ENCODE measurements at places on chromosomes 2 and 18.

GRCh38 chr2:44230378-44230777 is 44.9 kb upstream of the SLC3A1 start:
- DNase-seq, result no peak

- peak; percentile 26 for DNase-seq
Observed at GRCh38 chr2:230134496-230135129, 65.9 kb upstream of the SLC16A14 start.

DNA sequence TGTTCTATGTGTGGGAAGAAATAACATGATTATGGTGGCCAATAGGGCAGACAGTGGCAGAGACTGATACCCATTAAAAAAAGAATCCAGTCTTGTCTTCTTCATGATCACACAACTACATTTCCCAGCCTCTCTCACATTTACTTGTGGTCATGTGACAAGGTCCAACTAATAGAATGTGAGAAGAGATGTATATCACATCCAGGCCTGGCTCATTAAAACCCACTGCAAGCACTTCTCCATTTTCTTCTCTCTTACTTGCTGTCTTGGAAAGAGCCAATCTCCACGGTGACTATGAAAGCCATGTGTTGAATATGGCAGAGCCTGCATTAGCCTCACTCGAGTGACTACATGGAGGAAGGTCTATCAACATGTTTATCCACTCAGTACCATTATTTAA is 306.2 kb upstream of the ZEB2 start:
- DNase-seq, result no peak

DNA sequence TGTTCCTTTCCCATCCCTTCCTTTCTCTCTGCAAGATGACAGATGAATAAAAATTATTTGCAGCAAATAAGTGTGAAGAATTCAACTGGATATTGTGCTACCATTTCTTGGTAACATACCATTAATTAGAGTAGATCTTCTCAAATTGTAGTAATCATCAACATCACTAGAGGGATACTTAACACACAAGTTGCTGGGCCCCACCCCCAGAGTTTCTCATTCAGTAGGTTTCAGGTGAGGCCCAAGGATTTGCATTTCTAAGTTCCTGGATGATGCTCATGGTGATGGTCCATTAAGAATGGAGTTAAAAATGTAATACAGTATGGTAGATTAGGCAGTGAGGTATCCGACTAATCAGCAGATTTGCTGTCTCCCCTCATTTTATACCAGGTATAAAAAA is 594.0 kb downstream of the ERBB4 start:
- no peak for DNase-seq

- DNase-seq, result no peak
Observed at GRCh38 chr2:70396612-70397011, 94.7 kb upstream of the FAM136A start.

DNA sequence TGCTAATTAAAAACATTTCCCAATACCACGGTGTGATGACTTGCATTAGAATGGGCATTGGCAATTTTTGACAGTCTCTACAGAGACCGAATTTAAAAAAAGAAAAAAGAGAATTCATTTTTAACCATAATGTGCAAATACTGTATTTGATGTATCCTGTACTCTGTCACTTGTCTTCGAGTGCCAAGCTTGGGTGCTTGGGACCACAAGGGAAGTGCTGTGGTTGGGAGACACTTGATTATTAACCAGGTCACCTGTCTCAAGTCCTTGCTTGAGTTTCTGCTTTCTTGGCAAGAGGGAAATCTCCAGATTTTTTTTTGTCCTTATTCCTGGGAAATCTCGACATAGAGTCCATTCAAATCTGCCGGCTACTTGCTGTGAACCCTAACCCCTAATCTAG is 209.0 kb downstream of the MC4R start:
- DNase-seq, result no peak

DNA sequence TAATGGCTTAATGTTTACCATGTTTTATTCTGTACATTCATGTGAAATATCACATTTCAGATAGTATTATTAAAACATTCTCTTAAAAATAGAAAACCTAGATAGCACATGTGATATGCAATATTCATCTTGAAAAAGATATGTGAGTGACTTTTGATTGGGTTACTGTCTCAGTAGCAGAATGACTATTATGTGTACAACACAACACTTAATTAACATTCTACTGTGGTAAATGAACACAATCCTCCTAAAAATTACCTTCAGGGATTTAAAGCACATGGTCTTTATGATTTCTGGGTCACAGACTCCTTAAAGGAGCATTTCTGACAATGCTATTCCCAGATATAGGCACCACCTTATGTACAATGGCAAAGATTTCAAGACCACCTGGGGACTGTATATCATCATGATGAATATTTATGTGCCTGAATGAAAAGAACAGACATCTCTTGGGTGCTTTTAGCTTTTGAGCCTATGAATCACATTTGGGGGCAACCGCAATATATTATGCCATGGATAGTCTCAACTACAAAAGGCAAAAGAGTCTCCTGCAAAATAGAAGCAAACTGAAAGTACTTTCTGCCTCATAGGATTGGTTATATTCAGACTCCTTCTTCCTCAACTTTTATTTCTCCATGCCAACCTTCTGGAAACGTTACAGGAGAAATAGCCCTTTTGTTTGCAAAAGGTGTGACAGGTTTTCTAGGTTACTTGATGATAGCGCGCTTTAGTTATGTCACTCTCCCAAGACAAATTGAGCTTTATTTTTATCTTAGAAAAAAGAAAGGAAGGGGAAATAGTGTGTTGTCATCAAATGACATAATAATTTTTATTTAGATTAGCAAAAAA is 259.0 kb downstream of the CALCRL start:
- no peak for DNase-seq

- no peak for DNase-seq
Observed at GRCh38 chr2:168603439-168603961, 147.4 kb downstream of the CERS6 start.

- no peak for DNase-seq
Observed at GRCh38 chr18:64620971-64621560, 472.2 kb upstream of the LINC00305 start.

DNA sequence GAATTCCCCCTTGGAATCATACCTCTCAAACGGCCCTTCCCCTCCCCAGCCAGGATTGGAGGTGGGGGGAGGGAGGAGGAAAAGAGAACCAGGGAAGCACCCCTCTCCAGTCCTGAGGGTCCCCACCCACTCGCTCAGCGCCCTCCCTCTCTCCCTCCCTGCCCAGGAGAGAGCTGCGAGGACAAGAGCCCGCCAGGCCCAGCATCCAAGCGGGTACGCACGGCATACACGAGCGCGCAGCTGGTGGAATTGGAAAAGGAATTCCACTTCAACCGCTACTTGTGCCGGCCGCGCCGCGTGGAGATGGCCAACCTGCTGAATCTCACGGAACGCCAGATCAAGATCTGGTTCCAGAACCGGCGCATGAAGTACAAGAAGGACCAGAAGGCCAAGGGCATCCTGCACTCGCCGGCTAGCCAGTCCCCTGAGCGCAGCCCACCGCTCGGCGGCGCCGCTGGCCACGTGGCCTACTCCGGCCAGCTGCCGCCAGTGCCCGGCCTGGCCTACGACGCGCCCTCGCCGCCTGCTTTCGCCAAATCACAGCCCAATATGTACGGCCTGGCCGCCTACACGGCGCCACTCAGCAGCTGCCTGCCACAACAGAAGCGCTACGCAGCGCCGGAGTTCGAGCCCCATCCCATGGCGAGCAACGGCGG is 14.4 kb downstream of the HOXD3 start:
- no peak for DNase-seq

DNA sequence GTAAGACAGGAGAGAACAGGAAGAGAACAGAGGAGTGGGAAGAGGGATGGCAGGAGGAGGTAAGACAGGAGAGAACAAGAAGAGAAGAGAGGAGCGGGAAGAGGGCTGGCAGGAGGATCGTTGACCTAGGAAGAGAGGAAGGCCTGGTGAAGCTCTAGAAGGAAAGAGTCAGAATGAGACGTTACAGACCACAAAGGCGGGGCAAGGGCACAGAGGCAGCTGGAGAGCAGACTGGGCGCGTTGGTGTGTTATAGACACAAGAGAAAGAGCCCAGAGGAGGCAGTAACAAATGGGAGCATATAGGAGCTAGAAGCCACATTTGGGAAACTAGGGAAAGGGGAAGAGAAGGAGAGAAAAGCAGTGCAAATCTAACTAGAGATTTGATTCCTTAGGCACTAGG is 26.6 kb downstream of the PTRHD1 start:
- no peak for DNase-seq

DNA sequence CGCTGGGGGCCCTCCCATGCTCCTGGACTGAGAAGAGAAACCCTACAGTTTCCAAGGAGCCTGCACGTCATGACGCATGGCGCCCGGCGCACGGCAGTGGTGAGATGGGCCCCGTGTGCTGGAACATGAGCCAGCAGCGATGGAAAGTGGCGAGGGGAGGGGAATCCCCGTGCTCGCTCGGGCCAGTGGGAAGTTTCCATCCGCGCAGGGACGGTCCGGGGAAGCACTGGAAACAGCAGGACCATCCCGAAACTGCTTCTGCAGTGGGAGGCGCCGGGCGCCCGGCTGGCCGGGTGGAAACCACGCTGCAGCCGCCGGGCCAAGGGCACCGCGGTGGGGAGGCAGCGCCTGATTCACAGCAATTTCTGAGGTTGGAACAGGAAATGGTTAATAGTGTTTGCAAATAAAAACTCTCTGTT is 4.9 kb upstream of the PDCD1 start:
- DNase-seq, result no peak

- DNase-seq, result no peak
Observed at GRCh38 chr18:21858544-21858943, 118.0 kb downstream of the MIB1 start.

GRCh38 chr2:206063635-206064034 is 22.3 kb downstream of the INO80D start:
- DNase-seq, result no peak

GRCh38 chr18:54279477-54280219 is 10.3 kb downstream of the POLI start:
- no peak for DNase-seq

- DNase-seq, result no peak
Observed at GRCh38 chr2:128423788-128424165, 105.1 kb upstream of the HS6ST1 start.

GRCh38 chr2:239264838-239265651 is 135.8 kb downstream of the HDAC4 start:
- DNase-seq, result no peak

GRCh38 chr2:47309472-47309951 is 93.4 kb upstream of the MSH2 start:
- DNase-seq, result no peak

GRCh38 chr18:48296581-48296980 is 112.6 kb downstream of the ZBTB7C start:
- no peak for DNase-seq

- no peak for DNase-seq
Observed at GRCh38 chr2:41829052-41829451, 218.8 kb upstream of the PKDCC start.

DNA sequence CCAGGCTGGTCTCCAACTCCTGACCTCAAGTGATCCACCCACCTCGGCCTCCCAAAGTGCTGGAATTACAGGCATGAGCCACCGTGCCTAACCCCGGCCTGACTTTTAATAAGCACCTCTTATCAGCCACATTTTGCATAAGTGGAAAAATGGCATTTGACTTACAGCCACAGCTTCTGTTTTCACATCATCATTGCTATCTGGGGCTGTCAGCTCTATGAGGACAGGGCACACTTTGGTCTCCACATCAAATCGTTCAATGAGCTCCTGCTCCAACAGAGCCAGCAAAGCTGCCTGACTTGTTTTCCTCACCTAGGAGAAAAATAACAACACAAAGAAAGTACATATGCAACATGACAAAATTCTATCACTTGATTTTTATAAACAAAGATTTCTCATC is 26.4 kb downstream of the PPP4R1 start:
- no peak for DNase-seq

DNA sequence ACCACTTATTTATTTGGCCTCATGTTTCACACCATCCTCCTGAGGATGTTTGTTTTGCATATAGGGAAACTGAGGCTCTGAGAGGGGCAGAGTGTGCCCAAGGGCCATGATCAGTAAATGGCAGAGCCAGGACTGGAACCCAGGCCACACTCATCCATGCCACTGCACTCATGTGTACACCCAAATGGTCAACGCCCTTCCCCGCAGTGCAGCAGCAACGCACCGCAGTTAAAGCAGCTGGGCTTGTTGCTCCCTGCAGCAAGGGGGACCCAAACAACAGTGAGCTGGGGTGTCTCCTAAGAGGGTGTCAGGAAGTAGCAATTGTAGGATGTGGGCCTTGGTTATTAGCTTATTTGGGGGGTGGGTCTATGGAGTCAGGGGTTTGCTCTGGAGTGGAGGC is 36.6 kb downstream of the ZAP70 start:
- no peak for DNase-seq

GRCh38 chr2:157747695-157748370 is 119.2 kb upstream of the ACVR1C start:
- DNase-seq, result no peak

Measured in NCI-H510A treated with DMSO at 0.1 percent for 48 hours (cell line).